ACHN (cell line): ENCODE measurements at places on chromosomes 16 and 17.

- DNase-seq = no peak
These were observed 11.8 kb downstream of the CDC27 start for GRCh38 chr17:47177261-47177660.

- no peak for DNase-seq
These were observed 19.4 kb downstream of the TMEM94 start for GRCh38 chr17:75475851-75476250.

GRCh38 chr17:43578699-43579565 is 32.8 kb upstream of the ETV4 start:
- peak; percentile 17 for DNase-seq

- DNase-seq = no peak
These were observed 835.1 kb downstream of the KCNJ2 start for GRCh38 chr17:71004413-71004812.

- no peak for DNase-seq
These were observed 1.0 kb upstream of the HSBP1 start for GRCh38 chr16:83806731-83807130.

GRCh38 chr16:66603537-66604375 is 748 bp upstream of the CMTM3 start:
- peak; percentile 70 for DNase-seq

GRCh38 chr16:71594000-71594646 is 17.2 kb upstream of the TAT start:
- no peak for DNase-seq

GRCh38 chr17:82112181-82112913 is 14.3 kb upstream of the FASN start:
- no peak for DNase-seq

DNA sequence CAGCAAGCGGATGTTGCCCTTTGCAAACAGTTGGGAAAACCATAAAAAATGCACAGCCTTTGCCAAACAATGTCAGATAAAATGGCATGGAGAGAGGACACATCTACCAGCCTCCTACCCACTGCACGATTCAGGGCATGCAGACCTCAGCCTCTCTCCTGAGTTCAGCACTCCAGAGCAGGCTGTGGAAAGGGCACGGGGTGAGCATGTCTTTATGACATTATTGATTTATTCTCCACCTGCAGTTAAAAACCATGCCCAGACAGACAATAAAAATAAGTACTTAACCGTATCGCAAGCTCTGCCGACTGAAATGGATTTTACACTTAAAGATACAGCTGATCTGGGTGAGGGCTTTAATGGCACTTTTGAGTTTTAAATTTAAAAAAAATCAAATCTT is 127.1 kb downstream of the MAF start:
- no peak for DNase-seq

GRCh38 chr17:60108712-60109111 is 30.0 kb upstream of the HEATR6 start:
- no peak for DNase-seq

DNA sequence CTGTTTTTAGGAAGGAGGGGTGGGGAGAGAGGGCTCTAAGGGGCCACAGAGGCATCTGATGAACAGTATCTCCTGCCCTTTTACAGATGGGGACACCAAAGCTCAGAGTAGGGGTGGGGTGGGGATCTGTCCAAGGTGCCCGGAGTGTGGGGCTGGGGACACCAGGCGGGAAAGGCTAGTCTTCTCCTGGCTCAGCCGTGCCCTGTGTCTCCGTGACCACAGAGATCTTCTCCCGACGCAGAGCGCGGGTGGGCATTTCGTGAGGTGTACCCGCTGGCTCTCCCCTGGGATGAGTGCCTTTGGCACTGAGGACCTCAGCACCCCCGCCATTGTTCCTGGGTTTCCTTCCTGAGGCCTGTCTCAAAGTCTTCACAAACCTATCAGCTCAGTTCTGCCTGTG is 209.6 kb downstream of the NTN1 start:
- no peak for DNase-seq
